Suppressor macrophage treated with lipopolysaccharide for 4 hours (primary cell): ENCODE measurements at places on chromosomes 3 and 15.
A peak's percentile ranks its signal among the peaks of the same experiment; 100 is the strongest.

GRCh38 chr3:141399200-141399599 lies 30.9 kb downstream of the ZBTB38 start:
- no peak for DNase-seq

GRCh38 chr3:170863816-170864215 lies 6.2 kb downstream of the RPL22L1 start:
- peak; percentile 21 for DNase-seq

GRCh38 chr3:143037867-143038266 lies 36.5 kb downstream of the U2SURP start:
- DNase-seq, result no peak

- DNase-seq, result no peak
These were observed 63.2 kb upstream of the PYDC2 start for GRCh38 chr3:191397771-191398170.

DNA sequence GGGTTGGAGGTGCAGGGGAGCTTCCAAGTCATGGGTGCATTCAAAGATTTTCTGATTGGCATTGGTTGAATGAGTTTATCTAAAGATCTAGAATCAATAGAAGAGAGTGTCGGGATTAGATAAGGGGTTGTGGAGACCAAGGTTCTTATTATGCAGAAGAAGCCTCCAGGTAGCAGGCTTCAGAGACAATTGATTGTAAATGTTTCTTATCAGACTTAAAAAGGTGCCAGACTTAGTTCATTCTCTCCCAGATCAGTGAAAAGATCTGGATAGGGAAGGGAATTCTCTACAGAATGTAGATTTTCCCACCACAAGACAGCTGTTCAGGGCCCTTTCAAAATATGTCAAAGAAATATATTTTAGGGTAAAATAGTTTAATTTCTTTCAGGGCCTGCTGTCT lies 129.5 kb downstream of the LIPC start:
- no peak for DNase-seq

- no peak for DNase-seq
These were observed 4.1 kb downstream of the CXCR6 start for GRCh38 chr3:45947361-45947760.
